ENCODE measurements at places on chromosomes 6 and 20.

DNA sequence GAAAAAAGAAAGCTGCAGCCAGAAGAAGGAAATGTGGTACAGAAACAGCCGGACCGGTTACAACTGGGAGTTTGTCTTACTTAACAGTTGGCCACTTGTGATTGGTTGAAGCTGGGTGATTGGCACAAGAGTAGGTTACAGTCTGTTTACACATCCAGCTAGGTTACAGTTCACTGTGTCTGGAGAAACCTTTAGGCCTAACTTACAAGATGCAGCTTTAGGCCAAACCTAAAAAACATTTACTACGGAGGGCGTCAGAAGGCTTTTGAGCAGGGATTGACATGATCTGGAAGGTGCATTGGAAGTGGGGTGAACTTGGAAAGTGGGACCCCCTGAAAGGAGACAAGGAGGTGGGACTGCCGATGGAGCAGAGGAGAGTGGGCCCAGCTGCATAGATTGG lies 122.3 kb downstream of the BANF2 start:
- no peak for DNase-seq

- DNase-seq: no peak
Observed at GRCh38 chr6:26206868-26207801, 119.9 kb downstream of the HFE start.

DNA sequence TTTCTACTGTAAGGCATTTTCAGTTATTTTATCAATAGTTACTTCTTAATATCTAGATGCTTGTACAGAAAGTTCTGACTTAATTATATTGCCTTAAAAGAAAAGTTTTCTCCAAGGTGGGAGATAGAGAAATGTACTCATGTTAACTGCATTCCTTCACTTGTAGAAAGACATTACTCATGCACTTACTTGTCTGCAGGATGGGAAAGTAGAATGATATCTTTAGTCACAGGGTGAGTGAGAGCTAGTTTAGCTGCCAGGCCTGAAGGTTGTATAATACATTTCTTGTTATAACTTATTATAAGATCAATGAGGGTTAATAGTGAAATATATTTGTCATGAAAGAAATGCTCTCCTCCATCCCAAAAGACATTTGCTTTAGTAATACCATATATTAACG lies 92.1 kb downstream of the CRYBG1 start:
- no peak for DNase-seq

- no peak for DNase-seq
Observed at GRCh38 chr20:53824779-53825178, 231.1 kb upstream of the ZNF217 start.

GRCh38 chr20:61839912-61840778 lies 225.5 kb downstream of the TAF4 start:
- no peak for DNase-seq

GRCh38 chr20:24504331-24505285 lies 35.2 kb downstream of the SYNDIG1 start:
- no peak for DNase-seq

DNA sequence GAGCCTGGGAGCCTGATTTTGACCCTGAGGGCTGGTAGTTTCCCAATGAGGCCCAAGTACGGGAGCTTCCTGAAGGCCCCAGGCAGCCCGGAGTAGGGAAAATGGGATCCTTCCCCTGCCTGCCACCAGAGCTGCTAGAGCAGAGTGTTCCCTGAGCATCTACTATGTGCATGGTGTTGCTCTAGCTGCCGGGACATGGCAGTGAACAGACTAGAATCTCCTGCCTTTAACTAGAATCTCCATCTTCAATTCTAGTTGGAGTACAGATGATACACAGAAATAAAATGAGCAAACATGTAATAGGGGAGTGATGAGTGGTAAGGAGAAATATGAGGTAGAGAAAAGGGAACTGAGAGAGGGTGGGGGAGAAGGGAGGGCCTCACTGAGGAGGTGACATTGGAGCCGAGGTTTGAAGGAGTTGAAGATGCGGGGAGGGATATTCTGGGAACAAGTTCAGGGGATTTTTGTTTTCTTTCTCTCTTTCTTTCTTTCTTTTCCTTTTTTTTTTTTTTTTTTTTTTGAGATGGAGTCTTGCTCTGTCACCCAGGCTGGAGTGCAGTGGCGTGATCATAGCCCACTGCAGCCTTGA lies 18.5 kb downstream of the VSTM2L start:
- DNase-seq: no peak

DNA sequence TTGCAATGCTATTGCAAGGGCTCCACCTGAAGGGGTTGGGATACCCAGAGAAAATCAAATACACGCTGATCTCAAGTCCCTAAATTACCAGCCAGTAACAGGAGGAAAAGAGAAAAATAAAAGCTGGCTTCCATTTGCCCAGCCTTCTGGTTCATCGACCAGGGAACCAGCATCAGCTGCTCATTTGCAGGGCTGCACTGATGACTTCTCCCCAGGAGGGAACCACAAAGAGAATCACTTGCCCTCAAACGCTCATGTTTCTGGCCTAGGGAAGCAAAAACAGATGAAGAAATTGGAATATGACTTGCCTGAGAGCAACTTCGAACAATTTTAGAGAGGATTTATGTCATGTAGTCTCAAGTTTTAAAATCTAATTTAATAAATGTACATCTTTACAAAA lies 119.7 kb downstream of the SH3BGRL2 start:
- DNase-seq: no peak

DNA sequence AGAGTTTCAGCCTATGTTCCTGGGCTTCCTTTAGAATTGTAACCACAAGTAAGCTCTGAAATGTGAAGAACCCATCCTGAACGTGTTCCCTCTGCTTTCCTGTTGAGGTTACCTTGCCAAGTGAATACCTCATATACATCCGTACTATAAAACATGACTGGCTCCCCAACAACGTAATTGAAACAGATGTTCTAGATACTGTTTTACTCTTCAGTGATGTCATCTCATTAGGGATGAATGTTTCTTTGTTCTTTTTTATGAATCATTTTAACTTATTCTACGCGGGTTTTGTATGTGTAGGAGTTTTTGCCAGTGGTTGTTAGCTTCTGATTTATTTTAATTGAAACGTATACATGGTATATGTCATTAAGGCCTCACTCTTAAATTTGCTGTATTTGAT lies 166.8 kb downstream of the SAMD5 start:
- no peak for DNase-seq

- no peak for DNase-seq
Observed at GRCh38 chr20:59966428-59966827, 8.2 kb downstream of the CDH26 start.

DNA sequence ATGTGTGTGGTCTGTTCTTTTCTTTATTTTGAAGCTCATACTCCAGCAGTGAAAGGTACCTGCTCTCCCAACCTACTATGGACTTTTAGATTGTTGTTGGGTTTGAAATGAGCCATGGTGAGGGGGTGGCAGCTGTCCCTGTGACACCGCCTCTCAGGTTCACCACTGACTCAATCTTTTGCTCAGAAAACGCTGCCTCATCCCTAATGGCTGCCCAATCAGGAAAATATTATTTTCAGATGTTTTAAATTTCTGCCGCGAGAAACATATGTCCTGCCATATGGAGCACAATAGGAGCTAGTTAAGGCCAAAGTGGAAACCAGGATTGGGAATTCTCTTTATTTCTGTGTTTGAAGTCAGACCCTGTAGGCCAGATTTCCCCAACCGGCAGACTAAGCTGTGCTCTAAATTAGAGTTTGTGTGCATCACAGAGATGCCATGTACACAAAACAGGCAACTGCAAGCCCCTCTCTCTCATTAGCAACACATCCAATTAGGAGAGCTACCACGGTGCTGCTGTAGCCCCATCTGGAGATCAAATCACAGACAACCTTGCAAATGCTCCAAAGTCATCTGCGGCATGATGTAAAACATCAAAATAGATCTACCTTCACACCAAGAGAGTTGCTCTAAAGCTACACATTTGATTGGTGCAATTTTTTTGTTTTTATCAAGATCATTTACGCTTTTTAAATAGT lies 144.1 kb upstream of the BACH2 start:
- DNase-seq: no peak

DNA sequence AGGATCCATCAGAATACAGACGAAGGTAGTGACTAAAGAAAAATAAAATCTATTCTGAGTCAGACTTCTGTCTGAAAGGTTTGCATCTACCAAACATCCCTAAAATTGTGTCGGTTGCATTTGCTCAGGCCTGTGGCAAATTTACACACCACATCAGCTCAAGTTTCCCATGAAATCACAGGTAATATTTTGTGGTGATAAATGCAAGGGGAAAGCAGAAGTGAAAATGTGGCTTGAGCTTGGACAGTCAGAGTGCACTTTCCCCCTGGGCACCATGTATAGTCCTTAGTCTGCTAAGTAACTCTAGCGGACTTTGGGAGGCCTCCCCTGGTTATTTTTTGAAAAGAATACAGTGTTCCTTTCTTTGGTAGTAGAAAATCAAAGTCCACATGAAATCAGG lies 159.1 kb downstream of the PKHD1 start:
- no peak for DNase-seq

- DNase-seq: no peak
Observed at GRCh38 chr20:50848341-50848808, 53.5 kb downstream of the BCAS4 start.

DNA sequence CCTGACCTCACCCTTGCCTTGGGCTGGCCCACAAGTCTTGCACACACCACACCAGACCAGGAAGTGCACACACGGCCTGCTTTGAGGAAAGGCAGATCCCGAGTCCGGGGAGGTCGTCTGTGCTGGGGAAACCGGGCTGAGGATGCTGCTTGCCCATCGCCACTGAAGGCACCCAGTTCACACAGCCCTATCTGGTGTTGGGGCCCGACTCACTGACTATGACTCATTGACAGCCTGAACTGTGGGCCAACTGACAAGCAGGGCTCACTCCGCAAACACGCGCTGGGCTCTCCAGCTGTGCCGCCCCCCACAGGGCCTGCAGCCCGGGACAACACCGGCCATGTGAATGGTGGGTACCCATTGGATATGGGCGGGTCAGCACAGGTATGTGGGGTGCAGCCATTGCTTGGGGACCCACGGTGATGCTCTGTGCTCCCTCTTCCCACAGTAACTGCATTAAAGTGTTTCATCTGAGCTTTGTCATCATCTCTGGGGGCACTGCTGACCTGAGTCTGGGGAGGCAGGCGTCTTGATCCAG lies 1.6 kb downstream of the SAMD10 start:
- DNase-seq: peak; percentile 54

DNA sequence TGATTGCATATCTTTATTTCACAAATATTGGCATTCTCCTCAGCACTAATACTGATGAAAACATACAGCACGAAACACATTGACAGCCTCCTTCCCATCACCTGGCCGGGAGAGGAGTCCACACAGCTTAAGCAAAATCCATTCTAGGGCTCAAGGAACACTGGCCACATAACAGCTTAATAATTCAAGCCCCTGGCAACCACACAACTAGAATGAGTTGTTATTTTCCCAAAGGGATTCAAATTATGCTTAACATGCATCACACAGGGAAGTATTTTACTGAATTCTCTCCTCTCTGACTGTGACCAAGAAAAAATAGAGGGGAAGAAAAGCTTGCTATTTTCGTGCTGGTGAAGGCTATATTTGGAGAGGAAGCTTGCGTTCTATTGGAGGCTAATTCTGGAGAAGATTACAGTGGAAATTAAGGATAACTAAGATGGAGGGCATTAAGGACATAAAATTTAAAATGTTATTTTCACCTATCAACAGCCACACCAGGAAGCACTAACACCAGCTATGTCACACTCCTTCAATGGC lies 198.5 kb downstream of the ADGRG6 start:
- no peak for DNase-seq

DNA sequence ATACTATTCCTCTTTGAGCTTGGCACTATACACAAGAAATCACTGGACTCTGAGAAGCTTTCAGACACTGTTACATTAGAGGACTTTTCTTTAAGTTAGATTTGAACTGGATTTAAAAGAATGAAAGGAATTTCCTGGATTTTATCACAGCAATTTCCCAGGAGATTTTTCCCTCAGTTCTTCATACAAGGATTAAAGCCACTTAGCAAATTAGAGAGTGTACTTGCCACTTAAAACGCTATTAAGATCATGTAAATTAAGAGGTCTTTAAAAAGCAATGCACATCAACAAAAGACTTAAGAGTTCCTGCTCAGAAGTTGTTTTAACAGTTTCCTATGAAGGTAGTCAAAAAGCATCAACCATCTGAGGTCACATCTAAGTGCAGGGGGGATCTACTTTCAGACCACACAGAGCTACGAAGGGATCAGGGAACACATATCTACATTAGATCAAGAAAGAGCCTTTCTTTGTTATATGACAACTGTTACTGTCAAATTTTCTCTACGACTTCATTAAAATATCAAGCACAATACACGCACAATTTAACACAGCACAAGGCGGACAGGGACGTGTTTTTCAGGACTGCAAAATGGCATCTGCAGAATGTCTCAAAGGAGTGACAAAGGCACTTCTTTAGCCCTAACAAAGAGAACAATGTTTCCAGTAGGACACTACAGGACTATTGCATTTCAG lies 65.8 kb downstream of the EPB41L2 start:
- DNase-seq: no peak

- DNase-seq: peak; percentile 14
Observed at GRCh38 chr6:2245877-2246863, 765 bp upstream of the GMDS start.

- DNase-seq: no peak
Observed at GRCh38 chr6:128738112-128738511, 144.8 kb upstream of the LAMA2 start.

DNA sequence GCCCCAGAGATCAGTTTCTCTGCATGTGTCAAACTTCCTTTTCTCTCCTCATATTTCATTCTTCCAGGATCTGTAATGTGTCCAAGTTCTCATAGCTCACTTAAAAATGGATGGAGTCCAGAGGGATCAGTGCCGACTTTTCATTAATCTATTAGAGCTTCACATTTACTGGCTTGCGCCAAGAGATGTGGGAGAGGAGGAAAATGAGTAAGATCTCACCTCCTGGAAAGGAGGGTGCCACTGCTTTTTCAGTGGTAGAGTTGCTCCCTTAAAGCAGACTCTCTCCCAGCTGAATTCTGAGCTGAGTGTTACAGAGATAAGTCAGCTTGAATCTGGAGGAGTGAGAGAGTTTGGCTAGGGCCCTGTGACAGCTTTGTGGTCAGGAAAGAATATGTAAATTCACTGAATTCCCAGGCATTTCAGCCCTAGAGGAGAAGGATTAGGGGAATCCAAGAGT lies 175.9 kb downstream of the SOX4 start:
- DNase-seq: no peak

DNA sequence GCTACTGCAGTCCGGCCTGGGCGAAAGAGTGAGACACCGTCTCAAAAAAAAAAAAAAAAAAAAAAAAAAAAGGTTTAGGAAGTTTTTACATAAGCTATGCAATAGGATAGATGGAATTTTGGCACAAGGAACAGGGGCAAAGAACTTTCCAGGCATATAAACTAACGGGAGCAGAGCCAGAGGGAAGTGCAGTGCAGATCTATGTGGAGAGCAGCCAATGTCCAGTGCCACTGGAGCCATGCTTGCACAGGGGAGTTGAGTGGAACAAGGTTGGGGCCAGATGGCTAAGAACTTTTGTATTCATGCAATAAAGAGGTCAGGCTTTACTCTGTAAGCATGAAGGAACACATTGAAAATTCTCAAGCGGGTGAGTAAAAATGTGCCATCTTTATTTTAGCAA lies 10.8 kb downstream of the SLC17A2 start:
- DNase-seq: no peak

- no peak for DNase-seq
Observed at GRCh38 chr20:19964289-19965265, 52.6 kb upstream of the NAA20 start.

- no peak for DNase-seq
Observed at GRCh38 chr6:150230832-150231524, 88.1 kb downstream of the PPP1R14C start.
